ENCODE measurements at places on chromosomes 5 and 9.

GRCh38 chr5:168877132-168877892 is 298.1 kb upstream of the PANK3 start:
- no peak for DNase-seq

DNA sequence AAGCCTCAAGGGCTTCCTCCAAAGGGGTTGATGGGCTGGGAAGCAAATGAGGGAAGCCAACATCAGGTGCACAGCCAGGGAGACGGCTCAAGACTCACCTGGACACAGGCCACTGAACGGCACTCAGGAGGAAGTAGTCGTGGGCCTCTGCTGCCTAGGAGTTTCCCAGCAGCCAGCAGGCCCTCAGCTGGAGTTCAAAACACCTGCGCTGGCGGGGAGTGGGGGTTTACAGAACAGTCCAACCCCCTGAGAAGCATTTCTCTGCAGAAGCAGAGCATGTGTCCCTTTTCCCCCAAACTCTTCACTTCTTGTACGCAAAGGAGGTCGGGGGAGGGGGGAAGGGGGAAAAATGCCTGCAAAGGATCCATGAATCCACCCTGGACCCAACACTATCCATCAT is 2.3 kb downstream of the WHRN start:
- DNase-seq = no peak

DNA sequence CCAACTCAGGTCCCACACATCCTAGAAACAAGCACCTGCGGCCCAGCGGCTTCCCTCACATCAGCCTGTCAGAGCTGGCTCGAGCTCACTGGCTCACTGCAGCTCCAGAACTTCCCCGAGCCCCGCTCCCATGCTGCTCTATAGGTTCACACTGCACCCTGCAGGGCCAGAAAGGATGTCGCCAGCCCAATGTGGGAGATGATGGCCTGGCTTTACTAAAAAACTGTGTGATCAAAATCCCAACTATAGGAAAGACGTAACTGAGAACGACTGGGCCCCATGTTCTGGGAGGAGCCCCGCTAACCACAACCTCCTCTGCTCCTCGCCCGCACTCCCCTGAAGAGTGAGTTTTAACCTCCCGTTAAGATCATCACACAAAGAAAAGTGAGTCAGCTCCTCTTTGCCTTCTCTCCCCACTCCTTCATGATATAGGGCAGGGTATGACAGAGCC is 4.6 kb downstream of the SURF4 start:
- no peak for DNase-seq

- no peak for DNase-seq
Measured at GRCh38 chr5:143889986-143890385, 78.0 kb downstream of the HMHB1 start.

- no peak for DNase-seq
Measured at GRCh38 chr5:161167016-161167767, 315.2 kb upstream of the ATP10B start.

GRCh38 chr5:110925398-110925797 is 146.1 kb upstream of the TSLP start:
- no peak for DNase-seq

- no peak for DNase-seq
Measured at GRCh38 chr5:157613385-157614245, 38.0 kb upstream of the ADAM19 start.

- no peak for DNase-seq
Measured at GRCh38 chr5:170110403-170111087, 4.8 kb downstream of the FOXI1 start.

DNA sequence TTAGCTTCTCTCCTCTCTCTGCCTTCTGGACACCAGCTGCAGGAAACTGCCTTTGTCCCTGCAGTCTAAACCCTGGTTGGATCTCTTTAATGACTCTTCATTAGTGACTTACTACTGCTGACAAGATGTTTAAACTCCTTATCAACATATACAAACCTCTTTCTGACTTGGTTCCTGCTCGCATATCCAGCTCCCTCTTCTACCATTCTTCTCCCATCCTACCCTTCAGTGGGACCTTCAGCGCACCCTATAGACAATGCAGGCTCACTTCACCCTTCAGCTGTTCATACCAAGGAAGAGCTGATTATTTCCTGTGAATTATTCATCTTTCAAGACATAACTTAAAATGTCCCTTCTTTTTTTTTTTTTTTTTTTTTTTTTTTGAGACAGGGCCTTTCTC is 436.5 kb downstream of the KIAA0825 start:
- no peak for DNase-seq

DNA sequence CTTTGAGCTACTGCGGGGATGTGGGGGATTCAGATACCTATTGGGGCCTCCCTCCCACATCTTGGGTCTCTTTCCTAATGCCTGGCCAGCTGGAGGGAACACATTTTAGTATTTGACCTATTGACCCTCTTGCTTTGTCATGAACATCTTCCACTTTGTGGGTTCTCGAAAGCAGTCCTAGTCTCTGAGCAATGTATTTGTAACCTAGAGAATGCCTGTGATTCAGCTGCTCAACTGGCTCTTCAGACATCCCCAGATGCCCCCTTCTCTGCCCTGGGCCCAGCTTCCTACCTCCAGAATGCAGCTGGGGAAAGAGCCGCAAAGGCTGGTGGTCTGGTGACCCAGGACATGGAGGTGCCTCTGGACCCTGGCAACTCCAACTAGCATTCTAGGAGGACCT is 32.2 kb downstream of the APTX start:
- DNase-seq = no peak

GRCh38 chr9:124284940-124285441 is 27.2 kb downstream of the NEK6 start:
- no peak for DNase-seq
